Frontal cortex (tissue), 4 donors: ENCODE measurements at places on chromosomes 16 and 17.
A peak's percentile ranks its signal among the peaks of the same experiment; 100 is the strongest.

GRCh38 chr17:63475491-63476412, 1.1 kb upstream of the ACE start:
- no peak for DNase-seq

DNA sequence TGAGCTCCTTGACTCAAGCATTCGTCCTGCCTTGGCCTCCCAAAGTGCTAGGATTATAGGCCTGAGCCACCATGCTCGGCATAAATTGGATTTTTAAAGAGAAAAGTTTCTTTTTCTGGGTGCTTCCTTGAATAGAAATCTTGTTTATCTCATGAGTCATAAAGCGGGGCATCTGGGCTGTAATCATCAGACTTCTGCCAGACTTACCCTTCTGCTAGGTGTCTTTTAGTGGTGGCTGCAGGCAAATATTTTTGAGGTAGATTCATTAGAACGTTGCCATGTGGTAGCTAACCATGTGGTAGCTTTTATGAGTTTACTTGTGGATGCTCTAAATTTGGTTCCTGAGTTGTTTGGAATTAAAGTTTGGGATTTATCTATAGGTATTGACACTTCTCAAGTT, 13.4 kb downstream of the PGS1 start:
- no peak for DNase-seq

GRCh38 chr17:17549732-17550366, 41.7 kb downstream of the PEMT start:
- no peak for DNase-seq

DNA sequence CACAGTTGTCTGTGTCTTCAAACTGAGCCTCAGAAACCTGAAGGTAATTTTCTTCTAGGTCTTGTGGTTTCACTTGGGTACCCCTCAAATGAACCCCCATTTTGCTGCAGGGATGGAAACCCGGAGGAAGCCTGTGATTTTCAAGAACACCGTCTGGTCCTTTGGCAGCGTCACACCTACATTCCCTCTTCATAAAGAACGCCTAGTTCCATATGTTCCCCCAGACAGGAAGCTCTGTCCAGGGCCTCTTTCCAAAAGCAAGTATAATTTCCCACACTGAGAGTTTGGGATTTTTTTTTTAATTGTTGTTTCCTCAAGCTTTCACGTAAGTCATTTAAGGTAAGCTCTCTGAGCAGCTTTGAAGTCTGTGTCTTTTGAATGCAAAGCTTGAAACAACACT, 515.0 kb downstream of the TMEM114 start:
- DNase-seq: no peak

GRCh38 chr17:67481808-67482207, 104.7 kb downstream of the PITPNC1 start:
- no peak for DNase-seq

GRCh38 chr17:62619417-62620155, 7.9 kb upstream of the MRC2 start:
- no peak for DNase-seq

DNA sequence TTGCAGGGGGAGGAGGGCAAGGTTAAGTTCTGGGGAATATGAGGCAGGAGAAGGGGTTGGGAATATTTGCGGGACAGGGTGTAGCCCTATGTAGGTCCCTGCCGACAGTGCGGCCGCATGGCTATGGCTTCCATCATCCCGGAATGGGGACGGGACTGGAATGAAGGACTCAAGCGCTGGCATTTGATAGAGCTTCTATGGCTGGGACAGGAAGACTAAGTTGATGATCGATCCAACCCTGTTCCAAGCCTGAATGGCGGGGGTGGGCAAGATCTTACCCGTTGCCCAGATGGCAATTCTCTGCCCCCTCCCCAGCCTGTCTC, 47.1 kb downstream of the SRCIN1 start:
- no peak for DNase-seq

DNA sequence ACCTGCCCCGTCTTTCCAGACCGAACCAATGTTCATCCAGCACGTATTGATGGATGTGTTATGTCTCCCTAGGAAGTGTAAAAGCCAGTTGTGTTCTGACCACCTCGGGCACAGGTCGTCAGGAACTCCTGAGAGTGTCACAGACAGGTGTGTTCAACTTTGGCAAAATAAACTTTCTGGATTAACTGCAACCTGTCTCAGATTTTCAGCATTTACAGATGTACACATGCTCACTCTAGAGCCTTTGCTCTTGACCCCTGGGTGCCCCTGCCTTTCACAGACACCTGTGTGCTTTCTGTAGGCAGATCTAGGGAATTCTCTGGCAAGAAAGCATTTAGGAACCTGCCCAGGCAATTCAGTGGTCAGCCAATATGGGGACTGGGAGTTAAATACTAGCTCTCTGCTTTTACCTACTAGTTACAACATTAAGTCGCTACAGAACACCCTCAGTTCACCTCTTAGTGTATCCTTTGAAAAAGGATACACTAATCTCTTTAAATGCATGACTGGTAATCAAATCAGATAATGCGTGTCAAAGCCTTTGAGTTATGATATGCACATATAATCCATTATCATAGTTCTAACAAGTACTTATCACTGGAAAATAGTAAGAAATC, 188.9 kb downstream of the CPPED1 start:
- DNase-seq: no peak

DNA sequence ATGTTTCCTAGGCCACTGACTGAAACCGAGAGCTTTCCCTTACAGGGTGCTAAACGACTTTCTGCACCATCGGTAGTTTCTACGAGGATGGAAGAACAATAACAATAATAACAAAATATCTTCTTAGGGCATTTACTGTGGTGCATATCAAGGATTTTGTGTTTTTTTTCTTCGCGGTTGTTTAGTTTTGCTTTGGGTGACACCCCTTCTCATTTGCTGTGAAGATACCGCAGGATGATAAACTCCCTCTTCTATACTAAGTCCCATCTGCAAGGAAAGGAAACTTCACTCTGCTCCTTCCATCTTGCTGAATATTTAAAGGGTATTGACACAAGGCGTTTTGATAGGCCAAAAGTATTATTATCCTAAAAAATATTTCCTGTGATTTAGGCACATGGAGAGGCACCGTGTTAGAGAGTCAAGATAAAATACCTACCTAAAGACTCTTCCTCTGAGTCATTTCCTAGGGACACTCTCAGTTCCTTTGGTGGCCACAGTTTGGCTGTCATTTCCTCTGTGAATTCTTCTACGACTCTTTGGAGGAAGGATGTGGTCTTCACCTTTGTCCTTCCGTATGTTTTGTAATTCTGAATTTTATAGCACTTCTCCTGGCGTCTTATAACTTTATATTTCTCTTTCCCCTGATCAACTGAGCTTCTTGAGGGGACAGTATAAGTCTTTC, 318.8 kb downstream of the CDH13 start:
- no peak for DNase-seq

DNA sequence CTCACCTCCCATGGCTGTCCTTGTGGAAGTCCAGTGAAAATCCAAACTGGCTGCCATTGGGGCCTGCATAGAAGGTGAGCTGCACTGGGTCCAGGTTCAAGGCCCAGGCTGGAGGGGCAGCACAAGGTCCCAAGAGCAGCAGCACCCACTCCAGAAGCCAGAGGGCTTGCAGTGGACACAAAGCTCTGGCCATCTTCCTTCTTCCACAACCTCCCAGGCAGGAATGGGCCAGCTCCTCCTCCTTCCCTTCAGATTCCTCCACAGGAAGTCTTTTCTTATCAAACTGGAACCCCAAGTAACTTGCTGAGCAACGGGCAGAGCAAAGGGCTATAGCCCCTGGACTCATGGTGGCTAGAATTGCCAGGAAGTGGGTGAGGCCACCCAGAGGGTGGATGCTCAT, at the start of gene ITGA2B:
ITGA2B (minus strand) TSS at position 369 of the 400 bp plus-strand sequence; CDS start at position 193, 176 bp downstream.
- DNase-seq: no peak

DNA sequence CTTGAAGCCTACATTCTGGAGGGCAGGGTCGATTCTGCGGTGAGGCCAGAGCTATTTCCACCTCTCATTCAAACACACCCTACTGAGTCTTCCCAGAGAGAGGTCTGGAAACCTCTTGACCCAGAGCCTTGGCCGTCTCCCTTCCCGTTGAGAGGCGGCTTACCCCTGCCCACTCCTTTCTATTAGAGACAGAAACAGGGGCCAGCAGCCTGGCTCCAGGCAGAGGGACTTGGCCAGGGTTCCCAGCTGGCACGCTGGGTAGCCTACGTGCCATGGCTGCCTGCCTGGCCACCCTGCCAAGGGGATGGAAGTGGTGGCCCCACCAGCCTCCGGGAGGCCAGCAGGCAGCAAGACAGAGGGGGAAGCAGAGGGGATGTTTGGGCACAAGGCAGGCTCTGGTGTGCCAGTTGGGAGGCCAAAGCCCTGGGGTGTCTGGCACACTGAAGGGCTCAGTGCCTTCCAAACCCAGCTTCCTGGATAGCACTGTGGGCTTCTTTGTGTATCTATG, 6.0 kb downstream of the STAC2 start:
- peak; percentile 63 for DNase-seq

DNA sequence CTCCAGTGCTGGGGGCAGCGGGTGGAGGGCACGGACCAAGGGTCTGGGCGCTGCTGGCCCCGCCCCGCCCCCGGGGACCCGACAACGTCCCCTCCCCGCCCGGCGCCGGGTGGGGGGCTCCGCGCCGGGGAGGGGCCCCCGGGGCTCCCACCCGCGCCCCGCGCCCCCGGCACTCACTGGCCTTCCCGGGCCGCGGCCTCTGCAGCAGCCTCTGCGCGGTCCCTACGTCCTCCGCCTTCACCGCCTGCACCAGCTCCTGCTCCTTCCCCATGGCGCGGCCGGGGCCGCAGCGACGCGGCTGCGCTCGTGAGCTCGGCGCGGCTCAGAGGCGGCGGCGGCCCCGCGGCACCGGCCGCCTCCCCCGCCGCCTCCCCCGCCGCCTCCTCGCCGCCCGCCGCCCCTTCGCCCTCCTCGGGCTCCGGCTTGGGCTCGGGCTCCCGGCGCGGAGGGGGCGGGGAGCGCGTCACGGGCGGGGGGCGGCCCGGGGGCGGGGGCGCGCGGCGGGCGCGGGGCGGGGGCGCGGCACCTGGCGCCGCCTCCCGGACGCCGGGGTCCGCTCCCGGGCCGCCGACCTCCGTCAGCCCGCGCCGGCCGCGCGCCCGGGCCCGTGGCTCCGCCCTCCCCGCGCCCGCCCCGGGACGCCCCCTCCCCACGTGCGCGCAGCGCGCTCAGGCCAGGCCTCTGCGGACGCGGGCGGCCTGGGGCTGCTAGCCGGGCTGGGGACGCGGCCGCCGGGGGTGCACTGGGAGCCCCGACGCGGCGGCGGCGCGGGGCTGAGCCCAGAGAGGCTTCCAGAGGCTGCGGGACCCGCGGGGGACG, at the start of gene CASKIN1:
CASKIN1 (minus strand) TSS at position 444 of the 819 bp plus-strand sequence; CDS start at position 271, 173 bp downstream.
- DNase-seq: peak; percentile 76

GRCh38 chr16:84839956-84840355, 20.2 kb downstream of the CRISPLD2 start:
- DNase-seq: no peak

GRCh38 chr16:59274141-59274540, 540.0 kb upstream of the GOT2 start:
- no peak for DNase-seq

DNA sequence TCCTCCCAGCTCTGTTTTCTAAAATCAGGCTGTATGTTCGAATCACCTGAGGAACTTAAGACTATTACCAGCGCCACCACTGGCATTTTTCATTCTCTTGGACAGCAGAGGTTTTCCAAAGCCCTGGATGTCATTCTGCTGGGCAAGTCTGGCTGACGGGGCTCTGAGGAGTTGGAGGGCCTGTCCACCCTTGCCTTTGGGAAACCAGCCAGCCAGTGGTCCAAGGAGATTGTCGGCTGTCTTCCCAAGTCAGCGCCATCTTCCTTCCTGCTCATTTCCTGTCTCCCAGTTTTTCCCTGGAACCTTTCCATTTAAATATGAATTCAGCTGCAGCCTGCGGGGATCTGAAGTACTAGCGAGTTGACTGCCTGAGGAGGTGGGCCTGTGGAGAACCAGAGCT, 258.3 kb downstream of the PRKCA start:
- no peak for DNase-seq

GRCh38 chr16:57235128-57236021, 9.7 kb upstream of the ARL2BP start:
- no peak for DNase-seq

- DNase-seq: no peak
Observed at GRCh38 chr16:68429076-68429854, 19.0 kb downstream of the SMPD3 start.

- no peak for DNase-seq
Observed at GRCh38 chr17:31158746-31159377, 64.1 kb downstream of the NF1 start.

DNA sequence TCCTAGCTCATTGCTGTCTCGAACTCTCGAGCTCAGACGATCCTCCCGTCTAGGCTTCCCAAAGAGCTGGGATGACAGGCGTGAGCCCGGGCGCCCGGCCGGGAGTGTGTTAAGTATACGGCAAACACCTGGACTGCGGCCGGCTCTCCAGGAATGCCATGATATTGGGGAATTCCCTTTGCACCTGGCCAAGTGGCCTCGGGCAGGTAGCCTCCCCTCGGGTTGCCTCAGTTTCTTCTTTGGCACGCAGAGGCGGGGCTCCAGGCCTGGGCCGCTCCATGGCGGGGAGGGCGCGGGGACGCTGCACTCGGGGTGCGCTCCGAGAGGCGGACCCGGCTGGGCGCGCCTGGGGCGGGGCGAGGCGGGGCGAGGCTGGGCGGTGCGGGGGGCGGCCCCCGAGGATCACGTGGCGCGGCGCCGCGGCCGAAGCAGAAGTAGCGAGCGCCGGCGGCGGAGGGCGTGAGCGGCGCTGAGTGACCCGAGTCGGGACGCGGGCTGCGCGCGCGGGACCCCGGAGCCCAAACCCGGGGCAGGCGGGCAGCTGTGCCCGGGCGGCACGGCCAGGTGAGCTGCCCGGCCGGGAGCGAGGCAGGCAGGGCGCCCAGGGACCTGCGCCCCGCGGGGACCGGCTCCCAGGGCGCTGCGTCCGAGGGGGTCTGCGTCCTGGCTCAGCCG, at the start of gene PLCG2:
PLCG2 (plus strand) TSS at position 431 of the 675 bp plus-strand sequence. CDS start 6,699 bp downstream, outside the sequence.
- peak; percentile 76 for DNase-seq

DNA sequence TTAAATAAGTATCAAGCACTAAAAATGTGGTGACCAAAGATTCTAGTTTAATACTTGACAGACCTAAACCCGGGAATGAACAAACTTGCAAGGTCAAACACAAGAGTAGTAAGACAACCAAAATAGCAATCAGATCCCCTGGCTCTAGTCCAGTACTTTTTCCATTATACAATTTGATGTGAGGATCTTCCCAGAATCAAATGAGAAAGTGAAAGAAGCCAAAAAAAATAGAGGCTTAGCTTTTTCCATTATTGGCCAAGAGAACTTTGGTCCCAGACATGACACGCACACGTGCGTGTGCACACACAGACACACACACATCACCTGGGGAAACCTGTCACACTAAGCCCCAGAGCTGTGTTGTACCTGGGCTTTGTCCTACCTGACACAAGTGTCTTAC, 300.6 kb upstream of the CDH5 start:
- no peak for DNase-seq

GRCh38 chr17:63798572-63799106, 24.7 kb downstream of the DDX42 start:
- DNase-seq: no peak

DNA sequence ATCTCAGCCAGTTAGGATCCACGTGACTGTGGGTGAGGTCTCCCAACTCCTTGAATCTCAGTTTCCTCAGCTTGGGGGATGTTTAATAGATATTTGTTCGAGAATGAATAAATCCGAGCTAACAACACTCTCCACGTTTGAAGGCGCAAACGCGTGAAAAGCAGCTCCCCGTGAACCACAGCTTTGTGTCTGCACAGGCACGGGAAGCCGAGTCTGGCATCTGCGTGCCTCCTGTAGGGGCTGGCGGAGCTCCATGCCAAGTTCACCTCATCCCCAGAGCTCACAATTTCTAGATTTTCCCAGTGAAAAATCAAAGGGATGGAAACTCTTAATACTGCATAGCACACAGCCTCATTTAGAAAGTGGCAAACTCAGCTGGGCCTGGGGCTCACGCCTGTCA, 14.3 kb downstream of the SGSH start:
- DNase-seq: no peak

GRCh38 chr16:57995721-57996405, 4.6 kb downstream of the ZNF319 start:
- no peak for DNase-seq
